ENCODE measurements at places on chromosomes 3 and 15.

- peak; percentile 37 for DNase-seq
Measured at GRCh38 chr3:48634661-48635221, 520 bp downstream of the SLC26A6 start.

DNA sequence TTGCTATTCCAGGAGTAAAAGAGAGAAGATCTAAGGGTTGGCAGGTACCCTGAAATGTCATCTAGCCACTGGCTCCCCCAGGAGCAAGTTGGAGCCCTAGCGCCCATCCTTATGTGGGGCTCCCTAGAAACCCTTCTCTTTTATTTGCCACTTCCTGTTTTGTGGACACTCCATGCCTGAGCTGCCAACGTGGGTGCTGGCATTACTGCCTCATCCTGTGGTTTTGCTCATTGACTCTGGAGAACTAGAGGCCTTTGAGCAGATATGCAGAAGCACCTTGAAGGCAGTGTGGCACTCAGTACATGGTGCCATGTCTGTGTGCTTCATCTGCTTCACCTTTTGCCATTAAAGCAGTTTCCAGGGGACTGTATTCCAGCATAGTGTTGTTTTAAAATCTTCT lies 8.1 kb downstream of the EDEM1 start:
- DNase-seq, result no peak

GRCh38 chr15:82621970-82622369 lies 25.2 kb downstream of the CPEB1 start:
- no peak for DNase-seq

DNA sequence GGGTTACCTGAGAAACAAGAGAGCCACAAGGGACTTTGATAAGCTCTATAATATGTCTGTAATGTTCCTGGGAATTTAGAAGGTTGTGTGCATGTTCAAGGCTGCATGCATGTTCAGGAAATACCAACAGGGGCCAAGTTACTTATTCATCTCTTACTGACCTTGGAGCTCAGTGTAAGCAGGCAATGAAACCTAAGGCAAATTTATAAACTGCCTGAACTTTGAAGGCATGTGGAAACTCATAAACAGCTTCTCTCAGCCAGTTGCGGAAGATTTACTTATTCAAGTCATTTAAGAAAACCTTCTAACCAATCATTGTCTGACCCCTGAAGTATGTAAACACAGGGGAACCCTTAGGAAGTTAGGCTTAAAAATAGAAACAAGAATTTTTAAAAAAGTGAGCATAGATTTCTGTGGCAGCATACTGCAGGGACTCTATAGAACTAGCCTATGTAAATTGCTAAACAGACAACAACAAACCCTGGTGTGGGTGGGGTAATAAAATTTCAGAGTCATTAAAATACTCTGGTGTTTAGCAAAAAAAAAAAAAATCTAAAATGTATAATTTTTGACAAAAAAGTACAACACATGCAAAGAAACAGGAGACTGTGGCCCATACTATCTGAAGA lies 57.2 kb downstream of the SLC15A2 start:
- no peak for DNase-seq

DNA sequence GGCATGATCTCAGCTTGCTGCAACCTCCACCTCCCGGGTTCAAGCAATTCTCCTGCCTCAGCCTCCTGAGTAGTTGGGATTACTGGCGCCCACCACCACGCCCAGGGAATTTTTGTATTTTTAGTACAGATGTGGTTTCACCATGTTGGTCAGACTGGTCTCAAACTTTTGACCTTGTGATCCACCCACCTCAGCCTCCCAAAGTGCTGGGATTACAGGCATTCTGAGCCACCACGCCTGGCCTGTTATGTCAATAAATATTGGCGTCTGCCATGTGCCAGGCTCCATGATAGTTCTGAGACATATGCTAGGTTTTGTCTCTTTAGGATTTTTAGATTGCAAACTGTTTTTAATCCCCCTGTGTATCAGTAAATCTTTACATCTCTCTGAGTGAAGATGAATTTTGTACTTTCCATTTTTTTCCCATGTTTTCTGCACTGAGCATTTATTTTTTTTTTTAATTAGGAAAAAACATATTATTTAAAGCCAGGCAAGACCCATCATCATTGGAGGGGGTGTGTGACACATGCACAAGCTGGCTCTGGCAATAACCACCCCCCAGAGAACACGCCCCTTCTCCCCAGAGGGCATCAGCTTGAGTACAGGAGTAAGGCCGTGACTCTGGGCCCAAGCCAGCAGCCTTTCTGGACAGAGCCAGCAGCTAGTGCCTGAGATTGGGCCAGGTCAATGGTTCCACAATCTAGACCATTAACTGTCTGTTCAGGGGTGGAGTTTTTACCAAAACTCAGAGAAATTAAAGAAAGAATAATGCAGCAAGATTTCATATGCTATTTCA lies 51.0 kb upstream of the ATP1B3 start:
- DNase-seq, result no peak

- DNase-seq, result no peak
Measured at GRCh38 chr15:78712797-78713515, 71.9 kb upstream of the CHRNB4 start.

DNA sequence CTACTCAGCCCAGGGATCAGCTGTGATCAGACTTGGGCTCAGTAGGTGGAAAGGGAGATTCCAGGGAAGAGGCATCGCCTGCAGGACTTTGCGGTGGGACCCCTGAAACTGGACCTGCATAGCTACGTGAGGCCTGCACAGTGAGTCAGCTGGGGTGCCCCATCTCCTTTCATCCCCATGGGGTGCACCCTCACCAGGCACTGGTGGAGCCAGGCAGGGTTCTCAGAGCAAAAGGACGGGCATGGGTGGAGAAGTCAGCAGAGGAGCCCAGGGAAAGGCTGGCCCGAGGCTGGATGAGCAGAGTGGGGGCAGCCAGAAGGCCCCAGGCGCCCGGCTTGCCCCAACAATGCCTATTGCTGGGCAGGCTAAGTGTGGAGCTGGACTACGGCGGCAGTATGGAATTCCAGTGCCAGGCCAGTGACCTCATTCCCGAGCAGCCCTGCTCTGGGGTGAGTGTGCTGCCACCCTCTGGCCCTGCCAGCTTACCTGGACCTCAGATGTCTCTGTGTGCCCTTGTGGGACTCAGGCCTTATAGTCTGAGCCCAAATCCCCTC lies 19.7 kb downstream of the ACAA1 start:
- DNase-seq, result no peak

DNA sequence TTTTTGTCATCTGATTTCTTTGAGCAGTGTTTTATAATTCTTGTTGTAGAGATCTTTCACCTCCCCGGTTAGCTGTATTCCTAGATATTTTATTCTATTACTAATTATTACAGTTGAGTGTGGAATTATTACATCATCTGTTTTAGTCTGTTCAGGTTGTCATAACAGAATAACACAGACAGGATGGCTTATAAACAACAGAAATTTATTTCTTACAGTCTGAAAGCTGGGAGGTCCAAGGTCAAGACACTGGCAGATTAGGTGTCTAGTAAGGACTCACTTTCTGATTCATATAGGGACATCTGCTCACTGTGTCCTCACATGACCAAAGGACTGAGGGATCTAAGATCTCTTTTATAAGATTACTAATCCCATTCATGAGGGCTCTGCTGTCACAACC lies 121.3 kb upstream of the THBS1 start:
- no peak for DNase-seq

- no peak for DNase-seq
Measured at GRCh38 chr3:141045849-141046248, 5.3 kb upstream of the SPSB4 start.

- no peak for DNase-seq
Measured at GRCh38 chr15:46855388-46855787, 861.9 kb upstream of the SEMA6D start.

GRCh38 chr3:144429719-144430121 lies 458.1 kb downstream of the DIPK2A start:
- no peak for DNase-seq

- DNase-seq, result peak; percentile 8
Measured at GRCh38 chr3:40770061-40770460, 245.3 kb downstream of the ZNF621 start.

DNA sequence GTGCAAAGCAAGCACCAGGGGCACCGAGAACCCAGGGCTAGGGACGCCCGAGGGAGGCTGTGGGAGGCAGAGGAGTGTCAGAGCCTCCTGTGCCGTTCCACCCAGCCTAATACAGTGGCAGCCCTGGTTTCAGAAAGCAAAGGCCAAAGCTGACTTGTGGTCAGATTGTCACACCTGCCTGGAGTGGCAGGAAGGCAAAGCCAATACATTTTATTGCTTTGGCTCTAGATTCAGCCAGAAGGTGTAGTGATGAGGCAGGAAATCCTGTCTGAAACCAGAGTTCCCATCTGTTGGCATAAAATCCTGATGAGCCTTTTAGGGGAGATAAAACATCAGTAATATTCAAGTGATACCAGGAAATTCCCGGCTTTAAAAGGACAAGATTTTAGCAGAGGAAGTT lies 168.3 kb downstream of the SLCO3A1 start:
- DNase-seq, result no peak

DNA sequence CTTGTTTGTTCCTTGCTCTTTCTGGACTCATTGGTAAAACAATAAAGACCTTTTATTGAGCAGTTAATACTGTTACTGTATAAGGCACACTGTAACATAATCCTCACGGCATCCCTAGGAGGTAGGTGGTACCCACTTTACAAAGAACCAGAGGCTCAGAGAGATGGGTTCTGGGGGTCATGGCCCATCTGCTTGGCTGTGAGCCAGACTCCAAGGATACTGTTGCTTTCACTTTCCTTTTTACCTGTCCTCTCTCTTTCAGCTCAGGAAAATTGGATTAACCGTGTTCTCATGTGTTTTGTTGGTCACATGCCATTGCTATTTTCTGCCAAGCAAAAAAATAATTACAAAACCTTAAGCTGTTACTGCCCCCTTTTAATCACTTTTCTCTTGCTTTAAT lies 34.8 kb upstream of the FILIP1L start:
- DNase-seq, result no peak

GRCh38 chr3:58630076-58630709 lies 36.4 kb downstream of the FAM3D start:
- DNase-seq, result peak; percentile 75

GRCh38 chr3:36795622-36796021 lies 31.3 kb upstream of the DCLK3 start:
- no peak for DNase-seq

DNA sequence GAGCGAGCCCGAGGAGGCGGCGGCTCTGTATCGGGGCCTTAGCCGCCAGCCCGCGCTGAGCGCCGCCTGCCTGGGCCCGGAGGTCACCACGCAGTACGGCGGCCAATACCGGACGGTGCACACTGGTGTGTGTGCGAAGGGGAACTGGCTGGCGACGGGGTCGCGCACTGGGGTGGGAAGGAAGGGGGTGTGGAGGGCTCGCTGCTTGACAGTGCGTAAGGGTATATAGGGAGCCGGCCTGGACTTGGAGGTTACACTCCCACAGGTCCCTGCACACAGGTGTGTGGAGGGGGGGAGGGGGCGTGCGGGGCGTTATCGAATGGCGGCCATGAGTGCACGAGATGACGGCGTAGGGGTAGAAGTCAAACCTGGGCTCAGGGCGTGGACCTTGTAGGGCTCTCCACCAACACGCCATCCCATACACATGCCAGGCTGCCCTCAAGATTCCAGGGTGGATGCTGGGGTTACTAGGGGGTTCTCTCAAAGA lies 389 bp downstream of the APEH start:
- DNase-seq, result no peak

DNA sequence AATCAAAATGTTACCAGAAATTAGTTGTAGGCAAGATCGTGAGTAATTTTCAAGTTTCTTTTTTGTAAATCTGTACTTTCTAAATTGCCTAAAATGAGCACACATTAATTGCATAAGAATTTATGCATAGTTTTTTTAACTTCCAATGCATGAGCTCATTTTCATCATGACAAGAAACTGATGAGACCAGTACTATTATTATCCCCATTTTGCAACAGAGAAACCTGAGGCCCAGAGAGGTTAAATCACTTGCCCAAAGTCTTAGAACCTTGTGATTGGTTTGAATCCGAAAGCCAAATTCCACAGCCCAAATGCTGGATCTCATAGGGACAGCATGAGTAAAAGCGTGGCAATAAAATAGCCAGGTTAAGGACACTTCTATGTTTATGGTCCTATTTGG lies 274.7 kb downstream of the ERC2 start:
- DNase-seq, result no peak

- no peak for DNase-seq
Measured at GRCh38 chr3:14946236-14946635, 1.1 kb upstream of the NR2C2 start.

- DNase-seq, result no peak
Measured at GRCh38 chr3:100384733-100385525, 16.0 kb downstream of the TOMM70 start.

DNA sequence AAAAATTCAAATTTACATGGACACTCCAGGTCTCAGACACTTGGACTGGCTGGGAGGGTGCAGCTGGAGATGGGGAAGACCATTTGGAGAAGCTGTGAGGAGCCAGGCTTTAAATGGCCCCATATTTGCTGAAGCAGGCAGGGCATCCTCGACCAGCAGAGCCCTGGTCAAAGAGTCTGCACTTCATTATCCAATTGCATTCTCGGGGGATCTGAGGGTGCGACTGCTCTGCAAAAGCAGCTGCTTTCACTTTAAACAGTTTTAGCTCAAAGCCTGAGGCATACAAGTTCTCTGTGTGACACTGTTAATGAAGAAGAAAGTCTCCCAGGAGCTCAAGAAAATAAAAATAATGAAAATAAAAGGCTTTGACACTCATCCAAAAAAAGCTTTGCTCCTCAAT lies 98.0 kb upstream of the SLC25A36 start:
- no peak for DNase-seq

DNA sequence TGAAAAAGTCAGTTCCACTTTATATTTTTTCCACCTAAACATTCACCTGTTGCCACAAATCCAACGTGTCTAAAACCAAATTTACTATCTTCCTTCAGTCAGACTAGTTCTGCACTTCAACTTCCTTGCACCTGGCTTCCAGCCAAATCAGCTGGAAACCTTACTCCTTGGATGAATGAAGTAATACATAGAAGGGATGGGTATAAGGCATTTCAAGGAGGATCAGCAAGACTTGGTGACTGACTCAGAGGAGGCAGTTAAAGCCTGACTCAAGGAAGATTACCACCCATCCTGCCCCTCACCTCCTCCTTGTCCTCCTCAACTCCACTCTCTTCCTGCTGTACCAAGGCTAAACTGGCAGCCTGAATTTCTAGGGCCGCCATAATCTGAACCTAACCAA lies 37.1 kb downstream of the QTRT2 start:
- peak; percentile 63 for DNase-seq

DNA sequence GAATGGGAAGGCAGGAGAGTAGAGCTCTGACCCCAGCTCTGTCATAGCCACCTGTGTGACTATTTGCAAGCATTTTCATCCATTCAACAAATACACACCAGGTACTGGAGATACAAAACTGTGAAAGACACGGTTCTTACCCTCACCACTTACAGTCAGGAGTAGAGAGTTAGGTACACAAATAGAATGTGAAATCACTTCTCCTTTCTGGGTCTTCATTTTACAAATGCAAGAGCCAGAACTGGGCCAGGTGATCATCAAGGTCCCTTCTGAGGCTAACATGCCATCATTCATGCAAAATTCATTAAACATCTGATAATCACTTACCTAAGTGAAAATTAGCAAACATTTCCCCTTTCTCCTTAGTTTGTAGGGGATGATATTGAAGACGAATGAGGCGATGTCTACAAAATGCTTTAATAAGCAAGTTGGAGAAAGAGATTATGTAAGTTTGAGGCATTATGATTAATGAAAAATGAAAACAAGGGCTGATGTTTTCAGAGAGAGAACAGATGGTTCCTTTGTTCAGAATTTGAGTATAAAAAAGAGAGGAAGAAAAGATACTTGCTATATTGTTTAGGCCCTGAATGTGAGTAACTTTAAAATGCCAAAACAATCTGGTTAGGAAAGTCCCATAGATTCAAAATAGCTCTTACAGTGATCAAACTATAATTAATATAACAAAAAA lies 88.6 kb downstream of the LPP start:
- no peak for DNase-seq

Data from lung (tissue), 17 donors.